ENCODE measurements at places on chromosomes 7 and 10.

DNA sequence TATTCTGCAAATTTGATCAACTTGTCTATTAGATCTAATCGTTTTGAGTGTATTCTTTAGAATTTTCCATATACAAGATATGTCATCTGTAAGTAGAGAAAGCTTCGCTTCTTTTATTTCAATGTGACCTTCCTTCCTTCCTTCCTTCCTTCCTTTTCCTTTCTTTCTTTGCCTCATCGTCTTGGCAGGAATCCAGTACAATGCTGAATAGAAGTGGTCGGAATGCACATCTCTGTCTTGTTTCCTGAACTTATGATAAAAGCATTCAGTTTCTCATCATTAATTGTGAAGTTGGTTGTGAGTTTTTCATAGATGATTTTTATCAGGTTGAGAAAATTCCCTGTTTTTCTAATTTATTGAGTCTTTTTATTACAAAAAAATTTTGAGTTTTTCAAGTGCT lies 300.7 kb upstream of the ZNF32 start:
- no peak for DNase-seq

GRCh38 chr7:24834128-24834798 lies 77.0 kb upstream of the GSDME start:
- no peak for DNase-seq

DNA sequence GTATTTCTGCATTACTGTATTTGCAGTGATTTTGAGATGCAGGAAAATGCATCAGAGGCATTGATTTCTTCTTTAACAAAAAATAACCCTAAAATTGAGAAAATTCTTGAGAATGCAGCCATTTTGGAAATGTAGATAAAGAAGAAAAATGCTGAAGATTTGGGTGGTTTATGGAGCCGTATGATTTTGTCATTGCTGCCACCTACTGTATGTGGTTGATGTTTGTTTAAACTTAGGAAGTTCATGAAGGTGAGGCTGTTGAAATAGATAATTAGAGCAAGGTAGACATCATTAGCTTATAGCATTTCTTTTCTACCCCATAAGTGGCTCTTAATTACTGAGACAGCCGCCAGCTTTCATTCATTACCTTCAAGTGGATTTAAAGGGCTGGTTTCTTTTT lies 92.1 kb upstream of the SAMD8 start:
- DNase-seq = no peak

DNA sequence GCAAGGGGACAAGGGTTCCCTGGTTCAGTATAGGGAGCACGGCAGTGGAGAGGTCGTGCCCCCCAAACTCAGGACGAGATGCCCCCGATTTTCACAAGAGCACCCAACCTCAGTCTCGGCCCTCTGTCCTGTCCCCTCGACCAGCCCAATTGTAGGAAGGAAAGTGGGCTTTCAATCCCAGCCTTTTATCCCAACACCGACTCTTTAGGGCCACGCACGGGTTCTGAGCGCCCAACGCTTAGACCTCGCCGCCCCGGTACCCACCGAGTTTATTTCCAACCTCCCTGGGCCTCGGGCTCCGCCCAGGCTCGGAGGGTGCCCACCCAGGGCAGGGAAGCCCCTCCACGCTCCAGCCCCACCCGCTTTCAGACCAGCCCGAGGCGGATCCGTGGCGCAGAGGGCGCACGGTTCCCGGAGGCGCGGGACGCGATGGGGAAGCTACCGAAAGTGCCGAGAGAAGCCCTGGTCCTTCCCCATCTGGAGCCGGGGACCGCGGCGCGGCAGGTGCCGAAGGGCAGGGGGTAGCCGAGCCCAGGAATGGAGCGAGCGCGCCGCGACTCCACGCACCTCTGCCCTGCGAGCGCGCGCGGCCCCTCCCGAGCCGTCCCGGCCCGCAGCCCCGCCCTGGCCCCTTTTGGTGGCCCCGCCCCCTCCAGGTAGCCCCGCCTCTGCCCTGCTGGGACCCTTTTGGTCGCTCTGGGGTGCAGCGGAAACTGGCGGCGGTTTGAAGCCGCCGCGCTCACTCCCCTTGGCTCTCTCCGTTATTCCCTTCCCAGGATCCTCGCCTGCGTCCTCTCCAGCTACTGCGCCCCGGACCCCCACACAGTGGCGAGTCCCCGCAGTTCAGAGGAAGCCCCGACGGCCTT lies 20.4 kb downstream of the GRID2IP start:
- no peak for DNase-seq

- DNase-seq = no peak
Observed at GRCh38 chr10:127157089-127157488, 39.3 kb downstream of the INSYN2A start.

GRCh38 chr7:36400606-36401005 lies 10.9 kb downstream of the ANLN start:
- DNase-seq = no peak

DNA sequence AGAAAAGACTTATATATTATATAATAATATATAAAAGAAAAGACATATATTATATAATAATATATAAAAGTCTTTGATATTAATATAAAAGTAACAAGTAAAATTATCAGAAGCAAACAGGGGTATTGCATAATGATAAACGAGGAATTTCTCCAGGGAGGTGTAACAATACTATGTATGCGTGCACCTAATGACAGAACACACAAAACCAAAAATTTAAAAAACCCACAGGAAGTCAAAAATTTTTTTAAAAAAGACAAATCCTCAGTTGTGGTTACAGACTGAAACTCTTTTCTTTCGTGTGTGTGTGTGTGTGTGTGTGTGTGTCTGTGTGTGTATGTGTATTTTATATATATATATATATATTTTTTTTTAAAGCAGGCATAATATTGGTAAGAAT lies 279.2 kb upstream of the DPP6 start:
- no peak for DNase-seq

DNA sequence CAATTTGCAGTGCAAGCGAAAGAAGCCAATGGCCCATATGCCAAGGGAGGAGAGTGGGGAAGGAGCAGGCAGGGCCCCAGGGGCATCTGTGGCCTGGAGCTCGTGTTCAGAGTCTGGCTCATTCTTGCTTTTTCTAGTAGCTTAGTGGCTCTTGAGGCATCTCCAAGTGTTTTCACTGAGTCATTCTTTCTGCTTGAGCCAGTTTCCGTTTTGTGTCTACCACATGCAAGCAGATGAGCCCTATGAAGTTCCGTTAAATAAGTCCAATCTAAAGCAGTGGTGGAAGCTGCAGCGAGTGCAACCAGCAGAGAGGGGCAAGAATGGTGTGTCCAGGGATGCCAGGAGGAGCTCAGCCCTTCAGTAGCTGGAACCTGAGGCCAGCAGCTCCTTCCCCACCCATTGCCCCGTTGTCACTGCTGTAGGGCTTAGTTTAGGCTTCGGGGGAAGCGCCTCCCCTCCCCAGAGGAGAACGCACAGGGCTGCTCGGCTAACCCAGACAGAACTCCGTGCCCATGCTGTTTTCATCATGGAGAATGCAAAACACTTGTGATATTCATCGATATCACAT lies 57.4 kb upstream of the EBF3 start:
- no peak for DNase-seq

GRCh38 chr10:121879476-121879875 lies 48.4 kb downstream of the ATE1 start:
- DNase-seq = no peak
